Activated naive CD8-positive, alpha-beta T cell treated with anti-CD3 and anti-CD28 coated beads, Interleukin-2, amount 10 ng/mL, durations not matched to agents 7 days and 5 days (primary cell): ENCODE measurements at places on chromosomes 3 and 15.
A peak's percentile ranks its signal among the peaks of the same experiment; 100 is the strongest.

DNA sequence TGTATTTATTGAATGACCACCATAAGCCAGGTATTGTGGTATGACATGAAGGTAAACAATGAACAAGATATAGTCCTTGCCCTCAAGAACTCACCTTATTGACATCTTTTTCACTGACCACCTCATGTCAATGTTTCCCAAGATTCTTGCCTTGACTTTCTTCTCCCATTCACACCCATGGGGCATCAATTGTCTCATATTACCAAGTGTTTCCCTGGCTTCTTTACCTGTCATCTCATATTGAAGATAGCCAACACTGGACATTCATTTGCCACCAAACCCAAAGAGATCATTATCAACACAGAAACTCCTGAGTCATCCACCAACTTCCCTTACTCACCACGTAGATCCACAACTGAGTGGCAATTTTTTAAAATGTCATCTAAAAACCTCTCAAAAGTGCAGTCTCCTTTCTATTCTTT is 2.2 kb downstream of the EFHB start:
- DNase-seq = no peak

DNA sequence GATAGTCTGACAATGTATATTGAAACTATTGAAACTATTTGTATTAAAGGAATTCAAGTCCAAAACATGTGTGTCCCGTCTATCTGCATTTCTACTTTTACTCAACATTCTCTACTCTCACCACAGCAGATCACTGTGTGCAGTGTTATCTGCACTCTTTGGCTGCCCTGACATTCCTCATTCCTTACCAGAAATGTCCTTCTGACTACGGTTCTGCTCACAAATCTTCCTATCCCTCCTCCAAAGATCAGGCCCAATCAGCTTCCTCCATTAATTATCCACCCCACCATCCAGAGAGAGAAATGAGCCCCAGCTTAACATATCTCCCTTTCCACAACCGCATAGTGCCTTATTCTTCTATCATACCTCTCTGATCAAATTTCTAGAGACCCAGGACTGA is 94.7 kb downstream of the TBL1XR1 start:
- DNase-seq = no peak

DNA sequence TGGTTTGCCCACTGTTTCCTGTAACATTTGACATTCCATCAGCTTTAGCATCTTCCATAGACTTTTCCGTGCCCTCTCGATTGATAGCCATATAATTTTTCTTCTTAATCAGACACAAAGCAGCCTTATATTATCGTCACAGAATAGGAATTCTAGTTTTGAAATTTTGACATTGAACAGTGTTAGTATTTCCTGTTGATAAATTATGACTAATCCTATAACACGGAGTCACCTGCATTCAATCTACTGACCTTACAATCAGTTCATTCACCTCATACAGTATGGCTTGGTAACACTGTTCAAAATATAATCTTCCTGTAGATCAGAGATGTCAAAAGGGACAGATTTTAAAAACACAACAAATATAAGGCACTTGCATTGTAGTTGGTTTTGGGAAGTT is 423.7 kb downstream of the C3orf38 start:
- no peak for DNase-seq

DNA sequence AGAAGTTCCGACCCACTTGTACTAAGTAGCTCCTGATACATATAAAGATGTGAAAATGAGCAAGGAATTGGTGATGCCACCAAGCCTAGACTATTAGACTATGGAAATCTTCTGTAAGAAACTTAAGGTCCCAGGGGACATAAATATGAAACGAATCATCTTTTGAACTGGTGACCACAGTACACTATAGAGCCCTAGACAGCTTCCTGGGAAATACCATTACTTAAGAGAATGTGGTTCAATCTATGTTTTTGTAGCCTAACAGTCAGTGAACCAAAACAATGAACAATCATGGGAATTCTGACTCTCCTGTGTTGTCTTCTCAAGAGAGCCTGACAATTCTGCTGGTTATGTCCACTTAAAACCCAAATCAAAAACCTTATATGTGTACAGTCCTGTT is 191.6 kb downstream of the GREM1 start:
- DNase-seq = no peak

DNA sequence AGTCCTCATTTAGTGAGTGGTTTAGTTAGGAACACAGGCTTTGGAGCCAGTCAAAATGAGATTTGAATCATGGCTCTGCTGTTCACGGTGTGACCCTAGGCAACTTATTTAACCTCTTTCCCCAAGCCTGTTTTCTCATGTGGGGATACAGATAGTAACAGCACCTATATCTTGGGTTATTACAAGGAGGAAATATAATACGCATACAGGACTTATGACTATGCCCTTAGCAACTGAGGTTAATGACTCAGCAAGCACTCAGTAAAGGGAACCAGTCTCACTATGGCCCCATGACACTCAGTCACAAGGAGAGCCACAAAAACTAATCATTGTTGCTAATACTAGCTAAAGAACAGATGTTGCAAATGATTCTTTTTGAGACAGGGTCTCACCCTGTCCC is 45.9 kb downstream of the SUMF1 start:
- DNase-seq = no peak

GRCh38 chr3:15289661-15290060 is 42.7 kb downstream of the SH3BP5 start:
- DNase-seq = no peak

DNA sequence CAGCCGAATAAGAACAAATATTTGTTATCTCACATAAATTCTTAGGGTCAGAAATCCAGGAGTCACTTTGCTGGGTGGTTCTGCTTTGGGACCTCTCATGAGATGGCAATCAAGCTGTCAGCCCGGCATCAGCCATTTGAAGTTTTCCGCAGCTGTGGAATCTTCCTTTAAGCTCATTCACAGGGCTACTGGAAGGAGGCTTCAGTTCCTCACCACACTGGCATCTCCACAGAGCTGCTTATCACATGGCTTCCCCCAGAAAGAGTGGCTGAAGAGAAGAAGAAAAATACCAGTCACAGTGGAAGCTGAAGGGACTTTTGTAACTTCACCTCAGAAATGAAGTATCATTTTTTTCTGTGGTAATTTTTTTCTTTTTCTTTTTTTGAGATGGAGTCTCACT is 267.7 kb downstream of the CHL1 start:
- no peak for DNase-seq

- no peak for DNase-seq
These were observed 41.0 kb upstream of the C15orf61 start for GRCh38 chr15:67479781-67480505.

GRCh38 chr15:39472621-39473297 is 108.1 kb upstream of the THBS1 start:
- DNase-seq = no peak

DNA sequence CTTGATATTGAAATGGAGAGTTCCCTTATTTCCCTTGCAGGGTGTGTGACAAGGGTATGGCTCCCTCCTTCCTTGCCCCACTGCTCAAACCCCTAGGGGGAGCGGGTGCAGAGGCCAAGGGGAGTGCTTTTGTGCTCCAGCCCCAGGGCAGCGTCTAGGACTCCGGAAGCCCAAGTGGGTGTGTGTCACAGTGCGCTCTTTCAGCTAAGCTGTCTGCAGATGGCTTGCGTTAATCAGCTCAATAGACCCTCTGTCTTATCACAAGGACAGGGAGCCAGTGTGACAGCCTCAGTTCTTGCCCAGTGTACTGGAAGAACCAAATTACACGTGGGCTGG is 523.6 kb upstream of the LMCD1 start:
- DNase-seq = no peak

GRCh38 chr3:134057006-134057653 is 27.4 kb upstream of the SLCO2A1 start:
- no peak for DNase-seq

DNA sequence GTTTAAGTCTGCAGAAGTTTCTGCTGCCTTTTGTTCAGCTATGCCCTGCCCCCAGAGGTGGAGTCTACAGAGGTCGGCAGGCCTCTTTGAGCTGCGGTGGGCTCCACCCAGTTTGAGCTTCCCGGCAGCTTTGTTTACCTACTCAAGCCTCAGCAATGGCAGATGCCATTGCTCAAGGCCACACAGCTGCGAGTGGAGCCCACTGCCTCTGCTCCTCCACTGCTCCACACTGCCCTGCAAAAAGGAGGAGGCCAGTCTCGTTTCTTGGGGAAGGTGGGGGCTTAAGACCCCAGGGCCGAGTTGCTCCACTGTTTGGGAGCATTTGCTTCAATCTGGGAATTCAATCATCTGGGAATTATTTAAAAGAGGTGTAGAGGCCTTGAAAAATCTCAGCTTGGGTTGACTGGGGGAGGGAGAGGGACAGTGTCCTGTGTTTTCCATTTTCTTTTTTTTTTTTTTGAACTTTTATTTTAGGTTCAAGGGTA is 144.6 kb upstream of the MEF2A start:
- DNase-seq = peak; percentile 39
